Fibroblast of skin of back (primary cell): ENCODE measurements at places on chromosomes 3 and 15.

DNA sequence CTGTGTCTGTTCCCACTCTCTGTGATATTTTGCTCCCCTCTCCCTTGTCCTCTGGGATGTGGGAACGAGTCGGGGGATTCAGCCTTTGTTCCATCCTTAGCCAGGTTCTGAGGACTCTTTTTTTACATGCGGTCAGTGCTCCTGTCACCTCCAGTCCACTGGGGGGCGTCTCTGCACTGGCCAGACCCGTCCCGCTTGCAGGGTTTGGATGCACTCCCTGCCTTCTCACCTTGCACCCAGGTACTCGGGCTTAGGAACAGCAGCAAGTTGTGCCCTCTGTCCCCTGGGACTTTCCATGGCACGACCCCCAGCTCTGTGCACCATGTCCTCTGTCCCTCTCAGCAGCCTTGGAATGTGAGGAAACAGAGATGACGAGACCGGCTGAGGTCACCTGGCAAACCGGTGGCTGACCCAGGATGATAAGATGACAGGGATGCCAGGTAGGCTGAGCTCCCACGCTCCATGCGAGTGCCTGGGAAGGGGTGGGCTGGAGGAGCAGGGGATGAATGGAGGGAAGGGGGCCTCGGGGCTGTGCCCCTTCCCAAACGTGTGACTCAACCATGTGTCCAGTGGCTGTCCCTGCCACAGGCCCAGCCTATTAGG is 27.3 kb upstream of the FGD5 start:
- DNase-seq: peak; percentile 18

- DNase-seq: no peak
Observed at GRCh38 chr3:114569186-114569585, 275.4 kb downstream of the TIGIT start.

DNA sequence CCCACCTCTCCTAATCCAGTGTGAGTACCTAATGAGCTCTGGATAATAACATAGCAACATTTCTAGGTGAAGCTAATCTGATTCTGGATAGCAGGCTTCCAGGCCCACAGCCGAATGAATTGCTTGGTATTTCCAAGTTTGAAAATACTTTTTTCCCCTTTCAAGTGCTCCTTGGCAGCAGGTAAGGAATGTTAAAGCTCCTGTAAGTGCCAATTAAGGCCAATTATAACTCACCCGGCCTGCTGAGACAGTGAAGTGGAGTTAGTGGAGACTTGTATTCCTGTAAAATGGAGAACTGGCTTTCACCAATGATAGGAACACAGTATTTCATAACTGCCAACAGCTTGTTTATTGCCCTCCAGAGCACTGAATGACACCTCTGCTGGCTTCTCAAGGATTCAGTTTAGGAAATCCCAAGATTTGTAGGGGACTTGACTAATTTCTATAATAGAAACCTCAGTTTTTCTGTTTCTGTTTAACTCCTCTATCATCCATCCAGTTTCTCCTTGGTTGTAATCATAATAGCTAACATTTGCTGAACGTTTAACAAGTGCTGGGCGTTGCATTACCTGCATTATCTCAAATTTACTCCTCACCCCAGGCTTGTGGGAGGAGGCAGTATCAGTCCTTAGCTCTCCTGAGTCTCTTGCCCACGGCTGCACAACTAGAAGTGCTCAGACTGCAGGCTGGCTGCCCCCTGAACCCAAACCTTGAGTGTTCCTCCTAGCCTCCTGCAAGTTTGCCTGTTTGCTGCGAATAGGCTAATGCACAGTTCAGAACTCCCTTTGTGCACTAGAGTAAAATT is 52.7 kb upstream of the SCAANT1 start:
- DNase-seq: no peak

GRCh38 chr3:156825795-156826143 is 384 bp upstream of the LEKR1 start:
- no peak for DNase-seq

- DNase-seq: no peak
Observed at GRCh38 chr15:23073890-23074646, 34.7 kb upstream of the TUBGCP5 start.

GRCh38 chr15:38651328-38652038 is 86.9 kb upstream of the RASGRP1 start:
- no peak for DNase-seq

DNA sequence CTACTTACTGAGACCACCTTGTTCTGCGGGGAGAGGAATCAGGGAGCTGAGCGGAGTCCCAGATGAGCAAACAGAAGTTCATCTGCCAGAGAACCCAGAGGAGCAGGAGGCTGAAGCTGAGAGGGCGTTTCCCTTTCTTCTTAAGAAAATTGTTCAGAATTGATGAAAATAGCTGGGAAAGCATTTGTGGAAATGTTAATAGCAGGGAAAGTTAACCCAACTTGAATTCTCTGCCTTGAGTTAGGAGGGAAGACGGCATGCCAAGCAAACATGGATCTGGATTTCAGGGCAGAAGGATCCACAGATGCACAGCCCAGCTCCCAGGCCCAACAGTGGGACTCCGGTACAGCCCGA is 23.2 kb downstream of the CRABP1 start:
- DNase-seq: no peak

DNA sequence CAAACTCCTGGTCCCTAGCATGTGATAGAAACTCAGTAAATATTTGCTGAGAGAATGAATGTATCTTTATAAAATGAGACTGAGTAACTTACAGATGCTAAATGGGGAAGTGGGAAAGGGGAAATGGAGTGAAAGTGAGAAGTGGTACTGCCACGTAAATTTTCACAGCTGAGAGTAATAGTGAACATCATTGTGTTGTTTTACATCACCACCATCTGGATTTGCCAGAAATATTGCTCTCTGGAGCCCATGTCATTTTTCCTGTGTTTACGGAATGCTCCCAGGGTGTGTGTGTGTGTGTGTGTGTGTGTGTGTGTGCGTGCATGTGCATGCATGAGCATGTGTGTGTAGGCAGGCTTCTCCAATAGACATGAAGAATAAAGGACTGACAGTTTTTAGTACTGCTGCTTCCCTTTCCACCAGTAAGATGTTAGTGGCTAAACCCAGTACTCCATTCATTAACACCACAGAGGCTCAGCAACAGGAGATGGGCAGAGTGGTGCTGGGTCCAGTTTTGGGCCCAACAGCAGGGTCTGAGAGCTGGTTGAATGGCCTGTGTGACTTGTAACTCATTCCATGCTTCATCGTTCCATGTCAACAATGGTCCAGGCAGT is 57.3 kb downstream of the DIPK2A start:
- no peak for DNase-seq

- no peak for DNase-seq
Observed at GRCh38 chr3:119872773-119873172, 90.9 kb downstream of the NR1I2 start.

GRCh38 chr3:31772758-31773473 is 208.1 kb downstream of the OSBPL10 start:
- no peak for DNase-seq

- DNase-seq: no peak
Observed at GRCh38 chr15:57591237-57591821, 375 bp upstream of the MYZAP start.

GRCh38 chr3:36312351-36312750 is 68.0 kb upstream of the STAC start:
- peak; percentile 3 for DNase-seq

DNA sequence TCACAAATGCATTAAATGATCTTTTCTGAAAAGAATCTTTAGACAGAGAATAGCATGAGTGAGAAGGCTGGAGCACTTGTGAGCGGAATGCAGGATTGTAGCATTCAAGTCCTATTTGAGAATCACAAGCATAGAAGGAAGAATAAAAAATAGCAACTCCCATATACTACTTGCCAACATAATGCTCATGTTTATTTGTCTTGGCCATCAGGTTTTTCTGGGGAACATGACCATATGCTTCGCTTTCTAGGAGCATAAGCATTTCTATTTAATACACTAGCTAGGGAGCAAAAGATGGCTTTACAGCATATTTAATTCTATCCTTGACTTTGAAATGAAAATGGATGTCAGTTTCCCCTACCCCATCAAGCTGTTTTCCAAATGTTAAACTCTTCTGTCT is 170.3 kb upstream of the MITF start:
- DNase-seq: no peak

GRCh38 chr15:43775411-43775965 is 1.3 kb downstream of the ELL3 start:
- DNase-seq: peak; percentile 63

GRCh38 chr3:132784502-132785025 is 62.4 kb upstream of the NPHP3 start:
- peak; percentile 64 for DNase-seq

DNA sequence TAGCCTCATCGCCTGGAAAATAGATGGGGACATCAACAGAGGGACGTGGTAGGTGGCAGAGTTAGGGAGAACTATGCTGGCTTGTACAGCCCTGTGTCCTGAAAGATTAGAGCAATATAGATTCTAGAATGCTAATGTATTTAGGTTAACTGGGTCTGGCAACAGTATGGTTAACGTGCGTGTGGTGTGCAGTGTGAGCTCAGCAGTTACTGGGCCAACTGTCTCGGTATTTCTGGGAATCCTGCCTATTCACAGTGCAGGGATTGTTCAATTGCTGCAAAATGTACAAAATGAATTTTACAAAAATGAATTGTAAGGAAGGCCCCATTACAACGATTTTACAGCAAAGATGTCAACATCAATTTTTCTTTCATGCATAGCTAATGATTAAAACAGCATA is 20.6 kb downstream of the MEIS2 start:
- DNase-seq: peak; percentile 44

GRCh38 chr3:150203273-150203672 is 204.8 kb upstream of the TSC22D2 start:
- DNase-seq: no peak

DNA sequence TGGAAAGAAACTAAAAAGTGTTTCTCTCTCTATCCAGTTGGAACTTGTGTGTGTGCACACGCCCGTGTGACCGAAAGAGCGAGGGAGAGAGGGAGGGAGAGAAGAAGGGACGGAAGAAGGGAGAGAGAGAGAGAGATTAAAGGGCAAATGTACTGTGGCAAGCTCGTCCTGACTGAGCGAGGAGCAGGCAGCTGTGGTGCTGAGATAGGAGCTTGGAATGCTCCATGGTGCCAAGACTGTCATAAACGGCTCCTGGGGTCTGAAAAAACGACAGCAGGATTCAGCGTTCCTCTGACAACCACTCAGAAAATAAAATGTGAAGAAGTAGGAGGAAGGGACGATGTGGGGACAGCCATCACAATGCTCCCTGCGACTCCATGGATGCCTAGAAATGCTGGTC is 276.0 kb downstream of the SV2B start:
- DNase-seq: no peak

DNA sequence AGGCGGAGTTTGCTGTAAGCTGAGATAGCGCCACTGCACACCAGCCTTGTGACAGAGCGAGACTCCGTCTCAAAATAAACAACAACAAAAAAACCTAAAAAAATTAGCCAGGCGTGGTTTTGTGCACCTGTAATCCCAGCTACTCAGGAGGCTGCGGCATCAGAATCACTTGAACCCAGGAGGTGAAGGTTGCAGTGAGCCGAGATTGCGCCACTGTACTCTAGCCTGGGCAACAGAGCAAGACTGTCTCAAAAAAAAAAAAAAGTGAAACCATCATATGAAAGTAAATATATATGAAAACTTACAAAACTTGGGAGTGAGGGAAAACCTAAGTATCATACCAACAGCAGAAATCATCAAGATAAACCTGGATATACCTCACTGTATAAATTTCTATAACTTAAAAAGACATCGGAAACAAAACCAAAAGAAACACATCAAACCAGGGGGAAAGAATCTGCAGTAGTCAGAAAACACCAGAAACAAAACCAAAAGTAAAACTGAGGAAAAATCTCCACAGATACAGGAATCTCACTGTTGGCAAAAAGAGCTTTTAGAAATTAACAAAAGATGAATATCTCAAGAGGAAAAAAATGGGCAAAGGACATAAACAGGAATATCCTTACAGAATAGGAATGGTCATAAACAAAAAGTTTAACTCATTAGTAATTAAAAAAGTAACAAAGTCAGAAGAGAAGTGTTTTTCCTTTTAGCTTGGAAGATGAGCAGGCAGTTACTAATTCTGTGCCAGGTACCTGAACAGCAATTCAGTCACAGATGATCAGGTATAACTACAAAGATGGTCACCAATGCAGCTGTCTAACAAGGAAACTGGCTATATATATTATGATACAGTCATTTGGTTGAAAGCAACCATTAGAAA is 41.3 kb downstream of the ETV5 start:
- DNase-seq: no peak

DNA sequence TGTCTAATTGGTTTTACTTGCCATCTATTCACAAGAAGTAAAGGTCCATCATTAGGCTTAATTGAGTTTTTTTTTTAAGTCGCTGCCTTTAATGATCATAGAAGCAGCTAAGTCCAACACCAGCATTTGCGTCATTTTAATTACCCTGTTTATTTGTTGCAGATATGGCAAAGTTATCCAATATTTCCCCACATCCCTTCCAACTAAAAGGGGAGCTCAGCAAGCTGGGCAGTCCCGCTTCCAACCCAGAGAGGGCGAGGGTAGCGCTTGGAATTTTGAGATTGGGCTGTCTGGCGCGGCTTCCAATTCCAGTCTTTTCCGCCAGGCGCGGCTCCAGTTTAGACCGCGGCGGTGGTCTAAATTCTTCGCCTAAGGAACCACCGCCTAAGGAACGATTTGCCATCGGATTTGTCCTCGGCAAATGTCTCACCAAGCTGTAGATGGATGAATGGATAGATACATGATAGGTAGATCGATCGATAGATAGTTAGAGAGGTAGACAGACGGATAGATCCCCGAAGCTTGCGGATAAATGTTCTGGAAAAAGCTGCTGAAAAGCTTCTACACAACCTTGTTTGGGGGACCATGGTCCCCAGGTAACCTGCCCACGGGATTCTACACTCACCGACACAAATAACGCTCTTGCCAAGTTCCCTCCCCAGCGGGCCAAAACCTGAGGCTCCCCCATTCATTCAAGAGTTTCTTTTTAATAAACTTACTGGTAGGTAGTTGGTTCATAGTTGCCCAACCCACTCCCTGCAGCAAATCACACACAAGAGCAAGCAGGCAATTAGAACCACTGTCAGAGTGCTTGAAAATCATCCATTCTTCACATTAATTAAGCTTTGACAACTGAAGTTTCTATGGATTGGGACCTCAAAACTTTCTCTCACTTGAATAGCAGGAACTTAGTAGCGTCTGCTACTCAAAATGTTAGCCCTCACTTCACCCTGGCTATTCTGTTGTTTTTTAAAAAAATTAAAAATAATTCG is 49.1 kb downstream of the ZIC4 start:
- no peak for DNase-seq

- DNase-seq: peak; percentile 71
Observed at GRCh38 chr3:72186400-72186855, 401.5 kb upstream of the PROK2 start.

GRCh38 chr3:190773948-190774347 is 88.5 kb downstream of the GMNC start:
- no peak for DNase-seq

GRCh38 chr15:99124641-99125040 is 19.8 kb downstream of the SYNM start:
- DNase-seq: no peak

GRCh38 chr3:32821686-32822296 is 4.0 kb downstream of the TRIM71 start:
- no peak for DNase-seq

DNA sequence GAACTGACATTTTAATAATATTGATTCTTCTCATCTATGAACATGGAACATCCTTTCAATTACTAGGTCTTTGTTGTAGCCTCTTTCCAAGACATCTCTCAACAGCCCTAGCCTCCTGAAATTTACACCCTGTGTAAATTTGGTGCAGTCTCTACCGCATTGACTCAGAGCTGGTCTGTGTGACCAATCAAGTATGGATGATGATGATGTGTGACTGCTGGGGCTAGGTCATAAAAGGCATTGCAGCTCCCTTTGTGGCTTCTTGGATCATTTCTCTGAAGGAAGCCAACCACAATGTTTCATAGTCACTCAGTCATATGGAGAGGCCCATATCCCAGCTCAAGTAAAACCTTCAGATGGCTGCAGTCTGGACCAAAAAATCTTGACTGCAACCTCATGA is 62.1 kb upstream of the FAM3D start:
- no peak for DNase-seq
